ENCODE measurements at places on chromosomes 3 and 15. TPM values are rescaled to one million over a fixed set of nuclear protein-coding genes. Genes with fewer than 3 reads are reported as not detected.

The PDE12 gene
- 34.4 TPM for total RNA-seq

The ARL8B gene
- 50.4 TPM for total RNA-seq

DNA sequence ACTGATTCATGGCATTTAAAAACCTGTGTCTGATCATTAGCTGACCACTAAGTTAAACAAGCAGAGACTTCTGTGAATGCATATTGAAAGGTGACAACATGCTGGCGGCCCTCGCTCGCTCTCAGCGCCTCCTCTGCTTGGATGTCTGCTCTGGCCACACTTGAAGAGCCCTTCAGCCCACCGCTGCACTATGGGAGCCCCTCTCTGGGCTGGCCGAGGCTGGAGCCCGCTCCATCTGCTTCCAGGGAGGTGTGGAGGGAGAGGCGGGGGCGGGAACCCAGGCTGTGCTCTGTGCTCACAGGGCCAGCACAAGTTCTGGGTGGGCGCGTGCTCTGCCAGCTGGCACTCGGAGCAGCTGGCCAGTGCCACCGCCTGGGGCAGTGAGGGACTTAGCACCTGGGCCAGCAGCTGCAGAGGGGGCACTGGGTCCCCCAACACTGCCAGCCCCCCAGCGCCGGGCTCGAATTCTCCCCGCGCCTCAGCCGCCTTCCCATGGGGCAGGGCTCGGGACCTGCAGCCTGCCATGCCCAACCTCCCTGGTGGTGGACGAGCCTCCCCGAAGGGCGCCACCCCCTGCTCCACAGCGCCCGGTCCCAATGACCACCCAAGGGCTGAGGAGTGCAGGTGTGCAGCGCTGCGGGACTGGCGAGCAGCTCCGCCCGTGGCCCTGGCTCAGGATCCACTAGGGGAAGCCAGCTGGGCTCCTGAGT is 252.4 kb downstream of the ZIC4 start:
- no peak for DNase-seq

DNA sequence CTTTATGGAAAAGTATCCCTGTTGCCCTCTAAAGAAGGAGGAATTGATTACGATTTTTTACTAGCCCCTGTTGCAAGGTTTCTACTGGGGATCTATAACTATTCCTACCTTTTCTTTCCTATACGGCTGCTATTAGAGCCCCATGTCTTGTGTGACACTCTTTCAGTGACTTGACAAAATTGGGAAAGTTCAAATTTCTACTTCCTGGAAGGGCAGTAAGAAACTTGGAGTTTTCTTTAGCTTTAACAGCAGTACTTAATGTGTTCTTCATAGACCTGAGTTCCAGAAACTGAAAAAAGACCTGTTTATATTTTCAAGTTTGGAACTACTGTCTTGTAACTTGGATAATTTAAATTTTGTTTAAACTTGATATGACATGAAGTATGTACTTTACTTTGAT is 54.7 kb downstream of the TRPC1 start:
- DNase-seq = no peak

GRCh38 chr15:61315471-61315870 is 86.4 kb upstream of the RORA start:
- DNase-seq = no peak

DNA sequence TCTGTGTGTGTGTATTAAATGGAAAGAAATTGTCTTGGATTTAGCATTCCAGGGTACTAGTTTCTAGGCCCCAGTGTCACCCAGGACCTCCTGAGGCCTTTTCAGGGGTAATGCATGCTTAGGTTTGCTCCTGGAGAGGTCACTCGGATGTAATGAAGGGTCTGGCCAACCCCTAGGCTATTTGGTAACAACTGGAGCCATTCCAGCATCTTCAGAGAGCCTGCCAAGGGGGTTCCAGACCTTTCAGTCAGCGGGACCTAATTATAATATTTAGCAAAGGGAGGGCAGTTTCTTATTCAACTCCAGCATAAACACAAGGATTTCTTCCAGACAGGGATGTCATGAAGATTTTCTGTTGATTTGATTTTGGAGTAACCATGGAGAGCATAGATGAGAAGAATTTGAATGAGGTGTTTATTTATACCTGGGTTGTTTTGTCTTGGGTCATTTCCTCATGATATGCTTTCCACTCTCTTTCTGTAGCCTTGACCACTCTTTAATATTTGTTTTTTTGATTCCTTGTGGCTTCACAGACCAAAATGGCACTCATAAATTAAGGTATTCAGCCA is 17.4 kb downstream of the KAT2B start:
- DNase-seq = no peak

- DNase-seq = no peak
Measured at GRCh38 chr3:39812537-39812936, 3.1 kb downstream of the MYRIP start.

GRCh38 chr3:50608278-50608677 is 3.3 kb downstream of the CISH start:
- peak; percentile 69 for DNase-seq

DNA sequence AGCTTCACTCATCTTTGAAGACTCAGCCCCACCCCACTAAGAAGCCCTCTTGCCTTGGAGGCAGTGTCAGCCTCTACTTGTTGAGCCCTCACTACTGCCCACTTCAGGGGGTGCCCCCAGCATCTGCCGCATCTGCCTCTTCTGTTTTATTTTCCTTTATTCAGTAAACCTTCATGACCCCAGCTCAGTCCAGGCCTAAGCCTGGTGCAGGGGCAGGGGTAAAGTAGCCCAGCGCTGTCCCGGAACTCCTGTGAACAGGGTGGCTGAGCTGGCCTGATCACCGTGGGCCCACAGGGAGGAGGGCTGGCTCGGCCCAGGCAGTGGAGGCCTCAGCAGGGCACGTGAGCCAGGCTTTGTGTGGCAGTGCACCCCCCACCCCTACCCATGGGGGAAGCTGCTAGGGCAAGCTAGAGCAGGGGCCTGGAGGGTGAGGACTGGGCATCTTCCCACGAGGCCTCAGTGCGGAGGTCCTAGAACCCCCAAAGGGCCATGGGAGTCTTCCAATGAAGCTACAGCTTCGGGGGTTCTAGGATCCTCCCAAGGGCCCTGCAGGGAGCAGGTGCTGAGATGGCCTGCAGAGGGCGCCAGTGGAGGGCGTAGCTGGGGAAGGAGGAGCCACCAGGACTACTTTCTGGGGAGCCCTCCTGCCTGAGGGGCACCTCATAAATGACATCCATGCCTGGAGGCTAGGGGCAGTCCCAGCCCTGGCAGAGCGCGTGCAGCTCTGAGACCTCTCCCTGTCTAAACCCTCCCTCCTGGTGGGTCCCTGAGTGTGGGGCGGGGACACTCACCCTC is 36.0 kb downstream of the TSPAN3 start:
- DNase-seq = no peak

DNA sequence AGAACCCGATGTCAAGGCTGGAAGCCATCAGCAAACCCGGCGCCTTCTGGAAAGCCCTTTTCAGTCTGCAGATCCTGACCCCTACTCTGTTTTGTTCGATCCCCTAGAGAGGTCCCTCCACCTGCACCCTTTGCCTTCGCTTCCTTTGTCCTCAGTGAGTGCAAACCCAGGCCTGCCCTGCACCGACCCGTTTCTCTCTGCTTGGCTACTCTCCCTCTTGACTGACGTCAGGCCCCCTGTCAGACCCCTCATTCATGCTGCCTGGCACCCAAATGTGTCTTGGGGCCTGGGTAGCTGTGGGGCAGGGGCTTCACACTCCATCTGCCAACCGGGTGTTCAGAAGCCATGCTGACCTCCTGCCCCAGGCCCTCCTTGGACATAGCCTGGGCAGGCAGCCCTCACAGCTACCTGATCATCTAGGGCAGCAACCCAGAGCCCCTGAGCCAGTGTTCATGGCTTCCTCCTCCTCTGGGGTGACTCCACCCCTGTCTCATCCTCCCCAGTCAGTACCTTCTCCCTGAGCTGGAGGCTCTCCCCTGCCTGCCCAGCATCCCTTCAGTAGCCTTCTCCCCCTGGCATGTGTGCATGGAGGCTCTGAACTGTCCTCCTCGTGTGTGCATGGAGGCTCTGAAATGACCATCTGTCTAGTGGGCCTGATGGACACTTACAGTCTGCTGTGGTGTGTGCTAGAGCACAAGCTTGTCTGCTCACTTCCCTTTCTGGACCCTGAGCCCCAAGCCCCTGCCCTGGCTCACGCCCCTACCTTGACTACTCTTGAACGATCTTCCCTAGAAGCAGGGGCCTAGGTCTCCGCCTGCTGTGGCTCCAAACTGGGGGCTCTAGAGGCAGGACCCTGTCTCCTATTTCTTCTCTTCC is 69.4 kb downstream of the EXOG start:
- no peak for DNase-seq

GRCh38 chr3:135927155-135927554 is 38.4 kb upstream of the PPP2R3A start:
- DNase-seq = peak; percentile 9

GRCh38 chr15:42387603-42388002 is 28.3 kb downstream of the CAPN3 start:
- no peak for DNase-seq

- DNase-seq = no peak
Measured at GRCh38 chr15:85361323-85361722, 19.1 kb upstream of the AKAP13 start.

- no peak for DNase-seq
Measured at GRCh38 chr15:43118829-43119228, 13.0 kb upstream of the UBR1 start.

DNA sequence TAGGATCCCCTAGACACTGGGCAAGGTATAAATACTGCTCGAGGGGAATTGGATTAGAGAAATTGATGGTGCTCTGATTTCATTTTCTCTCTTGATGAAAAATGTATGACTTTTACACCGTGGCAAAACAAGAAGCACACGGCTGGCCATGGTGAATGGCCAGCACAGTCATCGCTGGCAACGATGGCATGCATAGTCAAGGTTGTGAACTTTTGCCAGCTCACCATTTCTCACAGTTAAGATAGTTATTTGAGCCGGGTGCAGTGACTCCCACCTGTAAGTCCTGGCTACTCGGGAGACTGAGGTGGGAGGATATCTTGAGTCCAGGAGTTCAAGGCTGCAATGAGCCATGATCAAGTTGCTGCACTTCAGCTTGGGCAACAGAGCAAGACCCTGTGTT is 95.4 kb downstream of the HMG20A start:
- no peak for DNase-seq

DNA sequence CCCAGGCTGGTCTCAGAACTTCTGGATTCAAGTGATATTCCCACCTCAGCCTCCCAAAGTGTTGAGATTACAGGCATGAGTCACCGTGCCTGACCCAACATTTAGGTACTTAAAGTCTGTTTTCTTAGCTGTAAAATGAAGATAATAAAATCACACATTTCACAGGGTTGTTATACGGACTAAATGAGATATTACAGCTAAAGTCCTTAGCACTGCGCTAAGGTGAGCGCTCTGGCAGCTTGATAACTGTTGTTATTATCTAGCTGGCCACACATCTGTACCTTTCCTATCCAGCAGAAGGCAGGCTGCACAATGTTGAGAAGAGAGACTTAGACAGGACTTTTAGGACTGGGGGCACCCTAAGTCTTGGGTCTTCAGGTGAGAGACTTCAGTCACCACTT is 2.7 kb upstream of the LIPH start:
- DNase-seq = no peak

DNA sequence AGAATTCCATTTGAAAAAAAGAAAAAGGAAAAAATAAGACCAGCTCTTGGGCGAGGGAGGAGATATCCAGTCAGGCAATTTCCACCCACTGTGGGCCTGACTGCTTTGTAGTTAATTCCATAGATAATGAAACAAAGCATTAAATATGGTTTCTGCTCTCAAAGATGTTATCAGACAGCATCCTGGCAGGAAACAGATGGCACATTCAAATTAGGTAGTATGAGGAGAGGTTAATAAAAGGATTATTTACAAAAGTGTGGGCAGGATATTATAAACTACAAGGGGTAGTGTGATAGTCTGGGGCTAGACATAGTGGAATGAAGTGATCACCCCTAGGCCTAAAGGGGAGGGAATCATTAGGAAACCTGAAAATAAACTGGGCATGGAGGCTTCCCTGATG is 193.2 kb downstream of the CLSTN2 start:
- DNase-seq = no peak

GRCh38 chr3:988785-989184 is 104.0 kb upstream of the CNTN6 start:
- DNase-seq = no peak

DNA sequence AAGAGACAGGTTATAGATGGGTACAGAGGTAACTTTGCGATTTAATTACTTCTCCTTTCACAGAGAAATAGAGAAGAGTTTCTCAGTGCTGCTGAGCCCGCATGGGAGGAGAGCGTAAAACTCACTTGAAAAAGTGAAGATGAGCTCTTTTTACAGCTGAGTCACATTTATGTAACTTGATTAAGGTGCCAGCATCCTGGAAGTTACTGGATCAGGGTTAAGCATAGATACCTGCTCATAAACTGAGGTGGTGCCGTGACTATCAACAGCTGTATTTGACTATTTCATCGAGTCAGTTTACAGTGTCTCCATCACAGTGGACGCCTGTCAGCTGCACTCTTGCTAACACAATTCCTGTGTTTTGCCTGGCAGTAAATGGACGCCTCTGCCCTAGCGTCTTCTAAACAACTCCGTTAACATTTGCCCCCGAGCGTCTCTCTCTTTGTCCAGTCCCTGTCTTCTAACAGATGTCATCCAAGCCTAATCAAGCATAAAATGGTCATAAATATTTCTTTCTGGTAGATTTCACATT is 414.6 kb downstream of the FOXP1 start:
- no peak for DNase-seq

DNA sequence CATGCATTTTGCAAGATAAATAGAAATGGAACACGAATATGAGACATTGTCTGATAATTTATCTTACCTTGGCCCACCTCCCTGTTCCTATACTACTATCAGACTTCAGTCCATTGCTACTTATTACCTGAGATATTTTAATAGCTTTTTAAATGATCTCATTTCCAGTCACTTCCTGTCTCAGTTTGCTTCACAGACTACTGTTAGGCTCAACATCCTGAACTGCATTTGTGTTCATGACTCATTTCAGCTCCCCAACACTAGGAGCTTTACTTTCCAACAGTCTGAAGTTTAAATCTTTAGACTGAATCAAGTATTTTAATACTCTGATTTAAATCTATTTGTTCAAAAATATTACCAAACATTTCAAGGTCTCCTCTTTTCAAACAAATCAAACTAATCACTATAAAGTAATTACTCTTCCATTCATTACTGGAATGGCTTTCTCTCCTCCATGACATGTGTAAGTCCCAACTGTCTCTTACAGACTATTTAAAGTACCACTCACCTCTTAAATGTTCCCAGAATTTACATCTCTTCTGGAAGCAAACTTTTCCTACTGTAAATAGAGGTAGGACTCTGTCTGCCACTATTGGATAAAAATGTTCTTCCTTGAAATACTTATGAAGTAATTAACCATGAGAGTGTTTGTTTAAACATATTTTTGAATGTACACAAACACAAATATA is 1277.6 kb downstream of the ZPLD1 start:
- no peak for DNase-seq

- no peak for DNase-seq
Measured at GRCh38 chr15:28994831-28995596, 109.2 kb downstream of the APBA2 start.

- DNase-seq = no peak
Measured at GRCh38 chr15:53203454-53203853, 413.3 kb upstream of the ONECUT1 start.

All from activated CD4-positive, alpha-beta T cell treated with anti-CD3 and anti-CD28 coated beads, Interleukin-2, amount 10 ng/mL, durations not matched to agents 24 days and 14 days (primary cell).